ENCODE measurements at places on chromosomes 2 and 18.

- no peak for DNase-seq
Observed at GRCh38 chr2:134660626-134661402, 58.0 kb downstream of the TMEM163 start.

- DNase-seq: no peak
Observed at GRCh38 chr2:173213181-173213580, 137.5 kb downstream of the MAP3K20 start.

GRCh38 chr2:196440413-196440812 lies 199.1 kb upstream of the CCDC150 start:
- no peak for DNase-seq

DNA sequence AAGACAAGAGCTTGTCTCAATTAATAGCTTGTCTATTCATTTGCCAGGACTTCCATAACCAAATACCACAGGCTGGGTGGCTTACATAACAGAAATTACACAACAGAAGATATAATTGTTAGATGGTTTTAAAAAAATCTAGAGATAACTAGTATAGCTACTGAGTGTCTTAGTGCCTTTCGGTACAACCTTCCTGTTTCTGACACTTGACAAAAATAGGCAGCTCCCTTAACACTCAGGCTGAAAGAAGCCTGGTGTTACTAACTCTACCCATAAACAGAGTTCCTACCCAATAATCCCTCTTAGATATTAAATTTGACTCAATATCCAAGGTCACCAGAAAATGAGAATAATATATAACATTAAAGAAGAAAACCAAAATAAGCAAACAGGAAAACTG lies 129.7 kb downstream of the BARD1 start:
- no peak for DNase-seq

GRCh38 chr2:205657579-205657978 lies 24.7 kb upstream of the NRP2 start:
- no peak for DNase-seq

DNA sequence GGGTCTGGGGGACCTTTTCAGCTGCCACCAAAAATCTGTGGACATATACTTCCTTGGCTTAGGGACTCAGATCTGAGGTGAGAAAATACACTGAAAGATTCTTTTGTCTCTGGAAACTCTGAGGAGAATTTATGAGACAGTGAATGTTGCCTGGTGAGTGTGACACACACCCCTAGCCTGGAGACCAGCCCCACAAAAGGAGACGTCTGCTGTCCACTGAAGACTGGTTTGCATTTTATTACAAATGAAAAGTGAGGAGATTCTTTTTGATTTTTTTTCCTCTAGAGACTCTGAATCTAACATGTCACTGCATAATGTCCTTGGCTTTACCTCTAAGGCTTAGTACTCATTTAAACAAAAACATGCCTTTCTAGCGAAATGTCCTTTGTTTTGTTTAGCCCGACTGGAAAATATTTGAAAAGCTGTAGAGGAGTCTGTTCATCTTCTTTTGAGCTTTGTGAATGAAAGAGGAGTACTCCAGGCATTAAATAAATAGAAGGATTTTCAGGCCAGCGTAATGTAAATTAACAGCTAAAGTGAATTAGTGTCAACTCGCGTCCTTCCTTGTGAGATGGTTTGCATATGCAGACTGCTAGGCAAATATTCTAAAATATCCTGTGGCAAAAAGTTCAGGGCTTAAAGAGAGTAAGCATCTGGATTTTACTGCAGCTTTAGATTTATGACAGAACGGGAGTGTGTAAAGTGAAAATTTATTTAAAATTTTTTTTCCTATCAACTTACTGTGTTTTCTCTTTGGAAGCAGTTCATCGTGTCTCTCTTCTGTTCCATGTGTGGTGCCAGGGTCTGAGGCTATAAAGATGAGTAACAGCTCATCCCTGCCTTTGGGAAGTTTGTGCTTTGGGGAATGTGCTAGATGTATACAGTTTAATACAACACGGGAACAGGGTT lies 125.4 kb downstream of the VWA3B start:
- no peak for DNase-seq

DNA sequence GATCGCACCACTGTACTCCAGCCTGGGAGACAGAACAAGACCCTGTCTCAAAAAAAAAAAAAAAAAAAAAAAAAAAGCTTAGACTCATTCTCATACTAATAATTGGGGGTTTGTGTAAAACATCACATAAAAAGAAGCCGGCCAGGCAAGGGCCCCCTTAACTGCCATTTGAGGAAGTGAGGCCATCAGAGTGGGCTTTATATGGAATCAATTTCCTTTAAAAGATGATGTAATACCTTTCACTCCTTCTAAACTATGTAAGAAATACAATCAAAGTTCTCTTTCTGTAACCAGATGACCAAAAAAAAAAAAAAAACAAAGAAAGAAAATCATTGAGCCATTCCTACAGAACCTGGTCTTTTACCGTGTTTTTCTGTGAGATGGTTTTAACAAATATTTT lies 13.1 kb upstream of the GPR55 start:
- peak; percentile 6 for DNase-seq

DNA sequence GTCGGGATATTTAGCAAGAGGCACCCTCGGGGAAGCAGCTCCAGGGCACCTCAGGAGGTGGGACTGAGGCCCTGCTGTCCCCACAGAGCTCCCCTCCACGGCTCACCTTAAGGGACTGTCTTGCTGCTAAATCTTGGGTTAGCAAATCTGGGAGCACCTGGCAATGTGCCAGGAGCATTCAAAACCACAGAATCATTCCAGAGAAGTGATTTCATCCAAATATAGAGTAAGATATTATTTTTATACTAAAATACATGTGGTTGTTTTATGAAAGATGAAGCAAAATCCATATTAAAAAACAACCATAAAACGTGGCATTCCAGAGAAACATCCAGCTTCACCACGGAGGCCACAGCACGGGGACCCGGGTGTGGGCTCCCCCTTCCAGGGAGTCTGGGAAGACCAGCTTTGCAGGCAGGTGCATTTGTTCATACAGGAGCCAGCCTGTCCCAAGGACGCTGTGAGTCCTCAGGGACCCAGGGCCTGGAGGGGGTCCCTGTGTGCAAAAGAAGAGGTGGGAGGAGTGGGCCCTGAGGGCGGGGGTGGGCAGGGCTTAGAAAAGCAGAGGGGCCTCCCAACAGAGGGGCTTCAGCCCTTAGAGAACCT lies 16.3 kb downstream of the HS1BP3 start:
- peak; percentile 71 for DNase-seq

GRCh38 chr18:11654736-11655605 lies 34.1 kb upstream of the GNAL start:
- DNase-seq: no peak
